ENCODE measurements at places on chromosomes 16 and 17.
A peak's percentile ranks its signal among the peaks of the same experiment; 100 is the strongest.

DNA sequence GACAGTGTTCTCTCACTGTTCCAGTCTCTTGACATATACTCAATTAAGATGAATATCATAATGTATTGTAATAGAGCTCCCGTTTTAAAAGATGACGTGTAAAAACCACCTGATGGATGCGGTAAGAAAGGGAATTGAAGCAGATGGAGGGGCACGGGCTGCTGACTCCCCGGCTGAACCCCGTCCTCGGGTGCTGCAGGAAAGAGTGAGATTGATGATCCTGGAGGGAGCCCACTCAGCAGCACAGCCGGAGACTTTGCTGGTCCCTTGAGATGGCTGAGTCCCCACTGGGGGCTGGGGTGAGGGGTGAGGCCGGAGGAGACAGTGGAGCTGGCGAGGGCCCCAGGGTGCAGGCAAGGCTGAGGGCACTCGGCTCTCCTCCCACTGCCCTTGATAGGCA lies 217.4 kb downstream of the RPTOR start:
- DNase-seq = no peak

DNA sequence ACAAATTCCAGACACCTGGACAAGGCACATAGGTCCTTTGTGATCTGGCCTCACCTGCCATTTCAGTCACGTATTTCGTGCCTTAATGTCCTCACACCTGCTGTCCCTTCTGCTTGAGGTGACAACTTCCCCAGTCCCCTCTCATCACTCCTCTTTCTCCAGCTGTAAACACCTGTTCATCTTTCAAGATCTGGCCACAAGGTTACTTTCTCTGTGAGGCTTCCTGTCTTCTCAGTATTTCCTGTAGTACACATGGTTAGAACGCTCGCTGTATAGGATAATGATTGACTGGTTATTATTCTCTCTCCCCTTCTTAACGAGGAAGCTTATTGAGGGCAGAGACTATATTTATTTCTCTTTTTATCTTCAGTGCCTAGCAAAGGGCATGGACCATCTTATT lies 74.5 kb upstream of the PMFBP1 start:
- DNase-seq = no peak

GRCh38 chr17:59680314-59680713 lies 26.9 kb downstream of the PTRH2 start:
- no peak for DNase-seq

GRCh38 chr16:89383095-89384003 lies 107.0 kb downstream of the ANKRD11 start:
- DNase-seq = no peak

- DNase-seq = no peak
Measured at GRCh38 chr17:42474276-42474675, 15.6 kb downstream of the ATP6V0A1 start.

GRCh38 chr17:4490109-4490591 lies 8.5 kb upstream of the SPNS2 start:
- DNase-seq = no peak

- no peak for DNase-seq
Measured at GRCh38 chr16:72051818-72052217, 2.5 kb upstream of the HP start.

DNA sequence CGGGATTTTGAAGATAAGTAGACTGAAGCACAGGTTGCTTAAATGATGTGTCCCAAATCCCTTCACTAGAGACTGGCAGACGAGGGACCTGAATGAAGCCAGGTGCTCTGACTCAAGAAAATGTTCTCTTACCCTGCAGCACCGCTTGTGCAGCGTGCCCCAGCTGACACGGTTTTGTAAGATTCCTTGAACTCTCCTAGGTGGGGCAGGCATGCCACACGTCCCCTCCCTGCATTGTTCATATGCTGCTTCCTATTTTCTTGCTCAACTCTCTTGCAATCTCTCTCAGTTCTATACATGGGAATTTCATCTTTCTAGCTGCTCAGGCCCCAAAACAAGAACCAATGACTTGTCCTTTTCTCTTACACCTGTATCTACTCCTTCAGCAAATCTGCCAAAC lies 22.1 kb upstream of the HNF1B start:
- no peak for DNase-seq

GRCh38 chr16:64626776-64627175 lies 495.1 kb downstream of the CDH11 start:
- DNase-seq = peak; percentile 85

GRCh38 chr17:5126719-5127488 lies 11.1 kb downstream of the USP6 start:
- no peak for DNase-seq

GRCh38 chr16:5649762-5650743 lies 552.5 kb upstream of the EEF2KMT start:
- DNase-seq = no peak

DNA sequence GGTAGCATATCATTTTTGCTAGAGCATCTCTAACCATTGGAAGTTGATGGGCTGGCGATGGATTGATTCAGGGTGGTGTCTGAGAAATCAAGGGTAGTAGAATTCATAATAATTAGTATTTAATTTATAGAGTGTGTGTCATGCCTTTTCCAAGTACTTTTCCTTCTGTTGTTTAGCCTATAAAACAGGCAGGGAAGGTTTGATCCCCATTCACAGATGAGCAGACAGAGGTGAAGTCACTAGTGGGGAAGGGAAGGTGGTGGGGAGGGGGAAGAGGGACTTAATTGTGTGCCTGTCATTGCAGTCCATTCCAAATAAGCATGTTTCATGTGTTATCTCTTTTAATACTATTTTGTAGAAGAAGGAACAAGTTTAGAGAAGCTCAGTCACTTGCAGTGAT lies 131.3 kb downstream of the MSI2 start:
- no peak for DNase-seq

- no peak for DNase-seq
Measured at GRCh38 chr16:70522216-70523075, 908 bp downstream of the COG4 start.

DNA sequence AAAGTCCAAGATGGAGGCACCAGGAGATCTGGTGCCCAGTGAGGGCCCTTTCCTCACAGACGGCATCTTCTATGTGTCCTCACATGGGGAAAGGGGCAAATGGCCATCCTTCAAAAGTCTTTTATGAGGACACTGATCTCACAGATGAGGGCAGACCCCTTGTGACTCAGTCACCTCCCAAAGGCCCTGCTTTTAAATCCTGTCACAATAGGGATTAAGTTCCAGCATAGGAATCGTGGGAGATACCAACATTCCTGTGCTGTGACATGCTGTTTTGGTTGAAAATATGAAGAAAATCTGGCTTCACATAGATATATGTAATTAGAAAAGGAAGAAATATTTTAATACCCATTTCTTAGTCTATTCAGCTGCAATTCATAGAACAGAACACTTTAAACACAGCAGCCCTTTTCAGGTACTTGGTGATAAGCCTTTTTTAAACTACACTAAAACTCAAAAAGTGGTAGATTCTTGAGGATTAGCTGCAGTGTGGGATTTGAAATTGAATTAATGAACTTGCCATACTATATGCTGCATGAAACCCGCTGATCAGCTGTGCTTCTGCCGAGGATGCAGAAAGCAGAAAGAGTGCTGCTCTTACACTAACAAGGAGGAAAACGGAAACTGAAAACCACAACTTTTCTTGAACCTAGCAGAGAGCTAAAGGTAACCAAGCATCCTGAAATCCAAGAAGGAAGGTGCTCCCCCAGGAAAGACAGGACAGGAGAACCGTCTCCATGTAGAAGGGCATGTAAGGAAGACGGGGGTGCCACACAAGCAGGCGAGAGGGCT lies 32.7 kb downstream of the VPS53 start:
- peak; percentile 26 for DNase-seq

Measured in G401 (cell line).